ENCODE measurements at places on chromosomes 3 and 15. TPM values are rescaled to one million over a fixed set of nuclear protein-coding genes. Genes with fewer than 3 reads are reported as not detected.

Gene CADPS
- polyA plus RNA-seq = 72.5 TPM

Gene H1-8
- polyA plus RNA-seq = not detected

Gene ACTL6A
- polyA plus RNA-seq = 10.2 TPM

Gene FSD2
- polyA plus RNA-seq = 0.28 TPM

Gene MESP2
- polyA plus RNA-seq = not detected

Gene SLC22A14
- 0.78 TPM for polyA plus RNA-seq

Gene SLC9A9
- 63.4 TPM for polyA plus RNA-seq

Gene PLCH1
- 2.3 TPM for polyA plus RNA-seq

Gene AHSG
- not detected for polyA plus RNA-seq

Gene KCNH8
- polyA plus RNA-seq = 0.46 TPM
